ENCODE measurements at places on chromosomes 4 and X. TPM values are rescaled to one million over a fixed set of nuclear protein-coding genes. Genes with fewer than 3 reads are reported as not detected.
A peak's percentile ranks its signal among the peaks of the same experiment; 100 is the strongest.

Gene CXorf49
- total RNA-seq: not detected

Gene SPATA4
- total RNA-seq: not detected

Gene ZFP92
- total RNA-seq: 0.88 TPM

Gene ADGRG4
- 0.32 TPM for total RNA-seq

DNA sequence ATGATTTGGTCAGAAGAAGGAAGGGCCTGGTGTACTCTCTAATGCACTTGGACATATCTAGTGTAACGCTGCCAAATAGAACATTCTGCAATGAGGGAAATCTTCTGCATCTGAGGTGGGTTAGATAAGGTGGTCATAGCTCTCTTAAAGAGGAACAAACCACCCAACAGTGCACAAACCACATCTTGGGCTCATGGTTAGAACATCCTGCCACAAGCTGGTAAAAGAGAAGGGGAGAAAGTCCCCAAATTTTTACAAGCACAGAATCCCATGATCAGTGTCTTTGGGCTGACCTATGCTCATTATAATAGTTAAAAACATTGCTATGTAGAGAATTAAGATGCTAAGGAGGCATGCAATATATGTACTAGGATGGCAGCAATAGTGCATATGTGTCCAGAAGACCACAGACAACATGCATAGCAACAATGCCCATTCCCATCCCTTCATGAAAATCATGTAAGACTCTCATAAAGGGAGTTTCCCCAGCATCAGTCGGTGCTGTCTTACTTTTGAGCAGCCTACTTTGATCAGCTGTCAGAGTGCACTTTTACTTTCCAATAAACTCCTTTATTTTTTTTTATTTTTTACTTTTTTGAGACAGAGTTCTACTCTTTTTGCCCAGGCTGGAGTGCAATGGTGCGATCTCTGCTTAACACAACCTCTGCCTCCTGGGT is 99.7 kb upstream of the SLC7A11 start:
- H3K27me3 ChIP-seq: no peaks in the 10 kb centered on the region
- H3K27ac ChIP-seq: no peak overlapping the region
- no peak for DNase-seq
- no peaks in the 10 kb centered on the region for H3K4me1 ChIP-seq
- H3K36me3 ChIP-seq: no peaks in the 10 kb centered on the region
- no peak overlapping the region for H3K4me3 ChIP-seq

- H3K4me3 ChIP-seq: no peak overlapping the region
- H3K27me3 ChIP-seq: no peaks in the 10 kb centered on the region
- H3K4me1 ChIP-seq: no peaks in the 10 kb centered on the region
- no peaks in the 10 kb centered on the region for H3K36me3 ChIP-seq
- no peak overlapping the region for H3K27ac ChIP-seq
- no peak for DNase-seq
Observed at GRCh38 chr4:88962396-88962795, 94.6 kb downstream of the FAM13A start.

GRCh38 chrX:14030174-14030530 is 460 bp upstream of the GEMIN8 start:
- no peaks in the 10 kb centered on the region for H3K36me3 ChIP-seq
- peak overlapping the region; percentile 80 for H3K4me3 ChIP-seq
- H3K4me1 ChIP-seq: no peaks in the 10 kb centered on the region
- no peak for DNase-seq
- peak overlapping the region; percentile 72 for H3K27ac ChIP-seq

- DNase-seq: no peak
- no peak overlapping the region for H3K4me3 ChIP-seq
- H3K27ac ChIP-seq: no peak overlapping the region
- no peaks in the 10 kb centered on the region for H3K27me3 ChIP-seq
- no peaks in the 10 kb centered on the region for H3K4me1 ChIP-seq
Observed at GRCh38 chr4:26308568-26308967, 12.2 kb upstream of the RBPJ start.

DNA sequence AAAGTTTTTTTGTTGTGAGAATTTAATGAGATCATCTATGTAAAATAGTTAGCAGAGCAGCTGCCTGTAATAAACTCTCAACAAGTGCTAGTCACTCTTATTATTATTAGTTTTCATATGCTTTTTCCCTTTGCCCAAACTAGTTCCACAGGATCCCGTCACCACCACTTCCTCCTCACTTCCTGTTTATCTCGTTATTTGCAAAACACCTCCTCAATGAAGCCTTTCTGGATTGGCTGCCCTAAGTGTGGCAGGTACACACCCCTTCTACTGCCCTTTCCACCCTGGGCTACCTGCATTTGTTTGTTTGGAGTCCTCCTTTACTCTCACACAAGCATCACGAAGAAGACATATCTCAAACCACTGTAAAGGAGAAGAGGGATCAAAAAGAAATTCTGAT is 54.4 kb upstream of the KLF3 start:
- H3K27me3 ChIP-seq: no peaks in the 10 kb centered on the region
- no peak overlapping the region for H3K4me3 ChIP-seq
- DNase-seq: no peak
- no peaks in the 10 kb centered on the region for H3K36me3 ChIP-seq
- peaks cover 8% of the 10 kb centered on the region for H3K4me1 ChIP-seq

DNA sequence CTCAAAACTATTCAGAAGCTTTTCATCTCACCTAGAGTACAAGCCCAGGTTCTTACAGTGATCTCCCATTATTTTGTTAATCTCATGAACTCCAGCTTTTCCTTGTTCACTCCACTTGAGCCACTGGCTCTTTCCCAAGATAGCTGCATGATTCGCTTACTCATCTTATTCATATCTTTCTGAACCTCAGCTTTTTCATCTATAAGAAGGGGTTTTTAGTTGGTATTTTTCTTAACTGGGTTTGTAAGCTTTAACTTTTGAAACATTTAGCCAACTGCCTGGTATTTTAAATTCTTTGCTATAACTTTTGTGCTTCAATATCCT is 24.0 kb downstream of the GIMD1 start:
- no peak overlapping the region for H3K27ac ChIP-seq
- H3K4me3 ChIP-seq: no peak overlapping the region
- H3K36me3 ChIP-seq: no peaks in the 10 kb centered on the region
- H3K4me1 ChIP-seq: no peaks in the 10 kb centered on the region
- no peaks in the 10 kb centered on the region for H3K27me3 ChIP-seq

- no peak for DNase-seq
- H3K4me1 ChIP-seq: no peaks in the 10 kb centered on the region
- no peaks in the 10 kb centered on the region for H3K36me3 ChIP-seq
- no peak overlapping the region for H3K4me3 ChIP-seq
- H3K27ac ChIP-seq: no peak overlapping the region
Observed at GRCh38 chr4:102420563-102421398, 75.5 kb upstream of the SLC39A8 start.

DNA sequence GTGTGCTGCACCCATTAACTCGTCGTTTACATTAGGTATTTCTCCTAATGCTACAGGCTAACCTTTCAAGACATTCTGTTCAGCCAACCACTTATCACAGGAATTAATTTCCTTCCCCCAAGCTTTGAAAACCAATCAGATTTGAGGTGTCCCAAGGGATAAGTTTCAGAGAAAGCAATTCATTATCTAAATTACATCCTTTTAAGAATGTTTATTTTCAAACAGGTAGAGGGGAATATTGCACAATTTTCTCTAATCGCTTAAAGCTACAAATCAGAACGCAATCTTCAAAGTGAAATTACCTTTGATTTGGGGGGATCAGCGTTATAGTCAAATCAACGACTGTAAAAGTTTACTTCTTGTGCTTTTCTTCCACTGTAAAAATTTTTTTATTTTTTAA is 1.6 kb downstream of the CLOCK start:
- no peaks in the 10 kb centered on the region for H3K27me3 ChIP-seq
- H3K27ac ChIP-seq: no peak overlapping the region
- no peaks in the 10 kb centered on the region for H3K36me3 ChIP-seq
- H3K4me1 ChIP-seq: no peaks in the 10 kb centered on the region

GRCh38 chr4:38302910-38303309 is 342.7 kb downstream of the PTTG2 start:
- no peaks in the 10 kb centered on the region for H3K4me1 ChIP-seq
- no peaks in the 10 kb centered on the region for H3K27me3 ChIP-seq
- no peaks in the 10 kb centered on the region for H3K36me3 ChIP-seq
- H3K27ac ChIP-seq: no peak overlapping the region
- H3K4me3 ChIP-seq: no peak overlapping the region
- no peak for DNase-seq

- DNase-seq: no peak
- H3K36me3 ChIP-seq: no peaks in the 10 kb centered on the region
- H3K4me1 ChIP-seq: no peaks in the 10 kb centered on the region
Observed at GRCh38 chr4:167868163-167868562, 224.2 kb upstream of the ANXA10 start.

GRCh38 chr4:76594173-76594572 is 159.1 kb downstream of the SHROOM3 start:
- peak overlapping the region; percentile 8 for H3K27ac ChIP-seq
- H3K4me1 ChIP-seq: peaks cover 12% of the 10 kb centered on the region
- no peak overlapping the region for H3K4me3 ChIP-seq
- H3K27me3 ChIP-seq: no peaks in the 10 kb centered on the region
- no peaks in the 10 kb centered on the region for H3K36me3 ChIP-seq

GRCh38 chr4:77586951-77587383 is 18.7 kb upstream of the CXCL13 start:
- H3K36me3 ChIP-seq: no peaks in the 10 kb centered on the region
- no peaks in the 10 kb centered on the region for H3K27me3 ChIP-seq
- no peak overlapping the region for H3K27ac ChIP-seq
- H3K4me1 ChIP-seq: no peaks in the 10 kb centered on the region
- DNase-seq: no peak
- no peak overlapping the region for H3K4me3 ChIP-seq

DNA sequence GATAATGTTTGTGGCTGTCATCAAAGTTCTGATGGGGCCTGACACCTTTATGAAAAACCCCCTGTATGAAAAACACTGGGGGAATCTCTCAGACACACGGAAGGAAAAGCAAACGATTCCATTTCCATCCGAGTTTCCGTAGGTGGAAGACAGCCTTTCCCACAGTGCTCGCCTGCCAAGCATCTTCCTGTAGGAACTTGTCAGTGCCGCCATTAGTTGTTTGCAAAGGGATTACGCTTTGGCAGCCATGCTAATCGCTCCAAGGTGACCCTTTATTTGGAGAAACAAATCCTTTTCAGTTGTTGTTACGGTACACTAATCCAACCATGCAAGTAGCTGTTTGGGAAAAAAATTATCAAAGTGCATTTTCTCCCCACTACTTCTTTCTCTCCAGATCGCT is 44.4 kb upstream of the STOX2 start:
- no peaks in the 10 kb centered on the region for H3K4me1 ChIP-seq
- no peaks in the 10 kb centered on the region for H3K36me3 ChIP-seq
- H3K4me3 ChIP-seq: no peak overlapping the region
- DNase-seq: no peak

- no peaks in the 10 kb centered on the region for H3K27me3 ChIP-seq
- DNase-seq: no peak
- no peaks in the 10 kb centered on the region for H3K4me1 ChIP-seq
- no peak overlapping the region for H3K4me3 ChIP-seq
Observed at GRCh38 chr4:101309925-101310324, 37.4 kb downstream of the PPP3CA start.

Measured in aorta (tissue), 5 donors.